ENCODE measurements at places on chromosomes 1 and 21.

GRCh38 chr1:225415307-225415706, 12.5 kb downstream of the LBR start:
- H3K4me3 ChIP-seq = no peak overlapping the region
- DNase-seq = no peak
- H3K36me3 ChIP-seq = peaks cover 62% of the 10 kb centered on the region
- H3K4me1 ChIP-seq = peaks cover 15% of the 10 kb centered on the region
- no peaks in the 10 kb centered on the region for H3K27me3 ChIP-seq
- no peak overlapping the region for H3K27ac ChIP-seq

DNA sequence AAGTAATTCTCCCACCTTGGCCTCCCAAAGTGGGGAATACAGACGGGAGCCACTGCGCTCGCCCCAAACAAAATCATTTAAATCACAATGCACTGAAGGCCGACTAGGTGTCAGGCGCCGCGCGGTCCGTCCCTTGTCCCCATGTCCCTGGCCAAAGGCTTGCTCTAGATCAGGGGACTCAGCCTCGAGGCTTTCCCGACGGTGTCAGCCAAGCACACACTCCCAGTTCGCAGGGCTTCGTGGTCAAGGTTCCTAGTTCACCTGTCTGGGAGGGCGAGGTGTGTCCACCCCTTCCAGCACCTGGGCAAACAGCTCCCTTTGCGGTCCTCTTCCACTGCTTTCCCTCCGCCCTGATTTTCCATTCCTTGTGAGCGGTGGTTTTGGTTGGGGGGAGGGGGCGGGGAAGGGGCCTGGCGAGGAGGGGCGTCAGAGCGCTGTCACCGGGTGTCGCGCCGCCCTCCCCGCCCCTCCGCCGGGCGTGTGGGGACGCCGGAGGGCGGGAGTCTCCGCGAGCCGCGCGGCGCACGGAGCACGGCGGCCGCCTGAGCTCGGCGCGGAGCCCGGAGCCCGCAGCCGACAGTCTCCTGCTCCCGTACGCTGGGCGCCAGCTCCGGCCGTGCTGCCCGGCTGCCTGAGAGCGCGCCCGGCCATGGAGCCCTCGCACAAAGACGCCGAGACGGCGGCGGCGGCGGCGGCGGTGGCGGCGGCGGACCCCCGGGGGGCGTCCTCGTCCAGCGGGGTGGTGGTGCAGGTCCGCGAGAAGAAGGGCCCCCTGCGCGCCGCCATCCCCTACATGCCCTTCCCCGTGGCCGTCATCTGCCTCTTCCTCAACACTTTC, at the start of gene STUM:
Gene STUM (plus strand): TSS at position 509 of the 838 bp plus-strand sequence. CDS start 141 bp downstream, at position 650.
- H3K27ac ChIP-seq = no peak within 1 kb of the TSS
- H3K27me3 ChIP-seq = peaks cover 47% of the 10 kb centered on the region
- H3K4me1 ChIP-seq = peaks cover 13% of the 10 kb centered on the region
- peak; percentile 8 for DNase-seq
- H3K36me3 ChIP-seq = no peaks in the 10 kb centered on the region
- peak within 1 kb of the TSS; percentile 49 for H3K4me3 ChIP-seq

GRCh38 chr1:229884765-229885164, 182.3 kb upstream of the GALNT2 start:
- DNase-seq = peak; percentile 9
- peaks cover 6% of the 10 kb centered on the region for H3K27me3 ChIP-seq
- no peaks in the 10 kb centered on the region for H3K36me3 ChIP-seq
- H3K4me1 ChIP-seq = no peaks in the 10 kb centered on the region
- no peak overlapping the region for H3K4me3 ChIP-seq
- no peak overlapping the region for H3K27ac ChIP-seq

GRCh38 chr1:19460535-19461219, 24.7 kb downstream of the CAPZB start:
- peaks cover 88% of the 10 kb centered on the region for H3K4me1 ChIP-seq
- H3K27me3 ChIP-seq = no peaks in the 10 kb centered on the region
- H3K4me3 ChIP-seq = peak overlapping the region; percentile 49
- DNase-seq = peak; percentile 48
- peak overlapping the region; percentile 91 for H3K27ac ChIP-seq
- H3K36me3 ChIP-seq = peaks cover 35% of the 10 kb centered on the region

GRCh38 chr1:54135436-54136120, 17.2 kb downstream of the CDCP2 start:
- H3K4me1 ChIP-seq = no peaks in the 10 kb centered on the region
- no peaks in the 10 kb centered on the region for H3K27me3 ChIP-seq
- no peak overlapping the region for H3K4me3 ChIP-seq
- no peak overlapping the region for H3K27ac ChIP-seq

GRCh38 chr1:153456396-153456795, 4.1 kb downstream of the S100A7 start:
- peaks cover 18% of the 10 kb centered on the region for H3K27me3 ChIP-seq
- DNase-seq = no peak
- H3K27ac ChIP-seq = no peak overlapping the region
